Esophagus squamous epithelium (tissue), 5 donors: ENCODE measurements at places on chromosomes 1 and 21. TPM values are rescaled to one million over a fixed set of nuclear protein-coding genes. Genes with fewer than 3 reads are reported as not detected.

Gene C1orf141
- total RNA-seq = not detected

Gene WLS
- 87.8 TPM for total RNA-seq

Gene KRTAP11-1
- total RNA-seq = not detected

Gene FMO2
- 146 TPM for total RNA-seq

Gene CREB3L4
- 8.4 TPM for total RNA-seq

Gene SPATC1L
- total RNA-seq = 5.8 TPM

Gene ENTREP3
- total RNA-seq = 27.9 TPM

Gene HSPA13
- total RNA-seq = 11.3 TPM

Gene AADACL3
- not detected for total RNA-seq

Gene LRRN2
- total RNA-seq = 1.3 TPM

Gene KCNN3
- total RNA-seq = 0.82 TPM

Gene SYCP1
- total RNA-seq = not detected

Gene HLCS
- 6.3 TPM for total RNA-seq

Gene ADAMTS4
- total RNA-seq = 1.3 TPM
